ENCODE measurements at places on chromosomes 5 and 9.

DNA sequence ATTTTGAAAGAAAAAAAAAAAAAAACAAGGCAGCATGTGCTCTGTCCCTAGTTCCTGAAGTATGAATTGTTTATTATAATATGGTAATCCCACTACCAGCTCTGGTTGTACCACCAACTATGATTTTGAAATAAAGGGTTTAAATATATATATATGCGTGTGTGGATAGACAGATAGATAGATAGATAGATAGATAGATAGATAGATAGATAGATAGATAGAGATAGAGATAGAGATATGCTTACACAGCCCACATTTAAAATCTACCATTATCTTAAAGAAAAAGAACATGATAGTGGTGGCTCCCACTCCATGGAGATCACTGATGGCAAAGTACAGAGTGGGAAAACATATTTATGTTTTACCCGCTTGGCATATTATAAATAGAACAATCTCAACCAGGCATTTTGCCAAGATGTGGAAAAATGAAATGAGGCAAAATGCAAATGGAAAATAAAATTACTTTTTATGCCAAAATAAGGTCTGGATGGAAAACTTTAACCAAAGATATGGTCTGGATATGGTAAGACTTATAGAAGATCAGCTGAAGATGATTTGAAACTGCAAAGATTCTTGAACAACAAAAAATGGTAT is 170.0 kb downstream of the ARL15 start:
- no peak for DNase-seq

GRCh38 chr9:86580688-86581087 is 226.5 kb upstream of the TUT7 start:
- no peak for DNase-seq

- no peak for DNase-seq
Observed at GRCh38 chr9:119523508-119523907, 154.3 kb upstream of the BRINP1 start.

DNA sequence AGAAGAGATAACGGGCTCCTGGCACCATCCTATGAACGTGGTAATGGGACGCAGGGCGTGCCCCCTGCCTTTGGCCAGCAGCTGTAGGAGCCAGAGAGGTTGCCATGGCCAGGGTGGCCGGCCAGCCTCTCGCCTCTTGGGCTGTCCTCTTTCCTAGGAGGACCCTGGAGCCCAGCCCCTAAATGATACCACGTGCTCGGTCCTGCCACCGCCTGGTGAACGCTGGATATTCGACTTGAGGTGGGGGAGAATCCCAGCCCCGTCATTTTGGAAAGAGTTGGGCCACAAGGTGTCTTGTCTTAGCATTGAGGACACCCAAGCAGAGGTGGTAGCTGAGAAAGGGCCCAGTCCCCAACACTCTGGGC is 391 bp upstream of the NRG2 start:
- peak; percentile 45 for DNase-seq

DNA sequence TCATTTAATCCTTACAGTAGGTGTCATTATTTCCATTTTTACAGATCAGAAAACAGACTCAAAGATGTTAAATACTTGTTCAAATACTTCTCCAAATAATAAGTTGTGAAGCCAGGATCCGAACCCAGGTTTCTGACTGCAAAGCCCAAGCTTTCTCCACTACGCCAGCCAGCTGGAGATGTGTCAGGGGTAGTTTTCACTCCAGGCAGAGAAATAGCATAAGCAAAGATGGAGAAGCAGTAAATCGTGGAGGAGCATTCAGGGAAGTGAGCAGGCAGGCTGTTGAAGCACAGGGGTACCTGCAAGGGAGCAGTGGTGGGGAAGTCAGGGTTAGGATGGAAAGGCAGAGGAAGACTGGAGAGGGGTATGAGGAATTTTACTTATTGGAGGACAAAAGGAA is 2.9 kb downstream of the TLN1 start:
- no peak for DNase-seq

GRCh38 chr9:98805506-98806272 is 1.8 kb upstream of the GALNT12 start:
- DNase-seq: no peak

Measured in H54 (cell line).